Smooth muscle cell of bladder (primary cell): ENCODE measurements at places on chromosomes 13 and 19. TPM values are rescaled to one million over a fixed set of nuclear protein-coding genes. Genes with fewer than 3 reads are reported as not detected.

CEBPA gene
- total RNA-seq = 0.57 and 0.65 TPM in 2 replicates

GPR183 gene
- total RNA-seq = 0.09 TPM in 1 of 2 replicates, not detected in the other

NLRP9 gene
- total RNA-seq = not detected in 2 replicates

LIM2 gene
- not detected in 2 replicates for total RNA-seq

CCL25 gene
- total RNA-seq = not detected in 2 replicates

OR4F17 gene
- total RNA-seq = under 0.01 TPM in 1 of 2 replicates, not detected in the other

TRPC4 gene
- 3.1 and 5.9 TPM in 2 replicates for total RNA-seq

PSG6 gene
- not detected in 2 replicates for total RNA-seq

SOX21 gene
- not detected in 2 replicates for total RNA-seq

DLEU7 gene
- total RNA-seq = under 0.01 TPM in 1 of 2 replicates, not detected in the other

ZNF419 gene
- 11.0 and 18.1 TPM in 2 replicates for total RNA-seq

MYPOP gene
- 0.85 and 0.92 TPM in 2 replicates for total RNA-seq

ZNF793 gene
- total RNA-seq = 1.1 and 1.8 TPM in 2 replicates

ZNF761 gene
- total RNA-seq = 14.2 and 15.4 TPM in 2 replicates
